Tibial nerve (tissue), 4 donors: ENCODE measurements at places on chromosomes 4 and X.
A peak's percentile ranks its signal among the peaks of the same experiment; 100 is the strongest.

DNA sequence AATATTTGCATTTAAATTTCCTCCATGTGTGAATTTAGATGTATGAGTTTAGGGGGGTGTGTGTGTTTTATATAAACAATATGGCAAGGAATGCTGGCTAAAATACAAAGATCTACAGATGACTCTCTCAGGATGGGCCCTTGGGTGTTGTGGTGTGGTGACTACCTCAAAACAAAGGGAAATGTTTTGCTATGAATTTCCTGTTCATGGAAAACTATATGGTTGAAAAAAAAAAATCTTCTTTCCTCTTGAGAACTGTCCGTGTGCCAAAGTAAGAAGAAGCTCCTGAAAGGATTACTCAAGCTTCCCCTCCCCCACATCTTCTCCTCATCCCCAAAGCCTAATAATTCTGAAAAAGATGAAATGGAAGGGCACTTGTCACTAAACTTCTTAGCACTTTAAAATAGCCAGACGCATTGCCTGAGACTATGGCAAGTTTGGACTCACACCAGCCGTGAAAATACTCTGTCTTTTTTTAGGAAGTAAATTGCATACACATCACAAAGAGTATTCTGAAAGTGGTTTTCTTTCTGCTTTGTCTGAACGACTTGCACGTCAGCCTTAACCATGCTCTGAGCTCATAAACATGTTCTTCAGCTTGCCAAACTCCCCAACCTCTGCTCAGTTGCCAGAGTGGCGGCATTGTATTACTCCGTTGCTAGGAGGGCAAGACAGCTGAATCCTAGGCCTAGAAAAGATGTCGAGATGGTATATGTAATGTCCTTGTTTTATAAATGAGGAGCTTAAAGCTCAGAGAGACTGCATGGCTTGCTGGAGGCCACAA, 250.4 kb upstream of the JADE1 start:
- no peak for DNase-seq

DNA sequence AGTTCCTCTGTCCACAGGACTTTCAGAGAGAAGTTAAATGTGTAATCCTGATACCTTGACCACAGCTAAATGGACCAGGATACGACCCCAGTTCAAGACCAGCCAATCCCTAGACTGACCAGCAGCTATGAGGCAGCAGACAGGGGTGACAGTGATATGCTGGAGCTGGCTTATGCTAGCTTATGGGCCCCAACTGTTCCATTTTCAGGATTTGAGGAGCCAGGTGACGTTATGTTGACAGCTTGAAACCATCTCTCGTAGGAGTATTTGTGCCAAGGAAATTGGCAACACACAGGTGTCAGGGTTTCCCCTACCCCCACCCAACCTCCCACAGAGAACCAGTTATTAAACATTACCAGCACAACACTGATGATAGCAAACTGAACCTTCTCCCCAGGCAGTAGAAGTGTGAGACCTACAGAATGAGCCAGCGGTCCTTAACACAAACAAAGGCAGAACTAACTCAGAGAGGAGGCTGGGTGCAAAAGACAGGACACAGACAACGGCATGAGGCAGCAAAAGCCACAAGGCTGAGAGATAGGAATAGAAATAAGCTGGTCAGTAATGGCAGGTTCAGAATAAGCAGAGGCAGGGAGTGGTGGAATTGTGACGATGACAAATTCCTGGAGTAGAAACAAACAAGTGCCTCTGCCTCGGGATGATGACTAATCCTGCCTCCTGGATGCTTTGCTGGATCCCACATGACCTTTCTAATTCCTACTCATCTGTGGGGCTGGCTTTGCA, 85.6 kb upstream of the CPEB2 start:
- DNase-seq, result no peak

GRCh38 chr4:61299316-61299715, 99.2 kb downstream of the ADGRL3 start:
- no peak for DNase-seq

- DNase-seq, result no peak
Measured at GRCh38 chrX:136291824-136292223, 8.9 kb upstream of the ADGRG4 start.

DNA sequence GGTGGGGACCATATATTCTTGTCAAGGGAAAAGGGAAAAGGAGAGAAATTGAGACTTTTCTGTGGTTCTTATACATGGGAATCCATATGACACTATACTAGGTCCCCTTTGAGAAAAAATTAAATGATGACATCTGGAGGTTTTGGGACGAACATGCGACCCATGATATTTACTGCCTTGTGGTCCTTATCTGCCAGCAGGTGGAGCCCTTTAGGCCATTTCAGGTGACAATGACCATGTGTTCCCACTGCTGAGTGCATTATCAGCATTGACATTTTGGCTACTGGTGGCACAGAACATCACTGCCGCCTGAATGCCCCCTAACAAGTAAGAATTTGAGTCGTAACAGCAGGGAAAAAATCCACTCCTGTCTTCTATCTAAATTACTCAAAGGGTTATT, 843.4 kb downstream of the FSTL5 start:
- DNase-seq, result no peak

- no peak for DNase-seq
Measured at GRCh38 chr4:182258441-182259000, 15.3 kb downstream of the TENM3 start.

GRCh38 chrX:71147496-71148277, 3.0 kb downstream of the NLGN3 start:
- no peak for DNase-seq

DNA sequence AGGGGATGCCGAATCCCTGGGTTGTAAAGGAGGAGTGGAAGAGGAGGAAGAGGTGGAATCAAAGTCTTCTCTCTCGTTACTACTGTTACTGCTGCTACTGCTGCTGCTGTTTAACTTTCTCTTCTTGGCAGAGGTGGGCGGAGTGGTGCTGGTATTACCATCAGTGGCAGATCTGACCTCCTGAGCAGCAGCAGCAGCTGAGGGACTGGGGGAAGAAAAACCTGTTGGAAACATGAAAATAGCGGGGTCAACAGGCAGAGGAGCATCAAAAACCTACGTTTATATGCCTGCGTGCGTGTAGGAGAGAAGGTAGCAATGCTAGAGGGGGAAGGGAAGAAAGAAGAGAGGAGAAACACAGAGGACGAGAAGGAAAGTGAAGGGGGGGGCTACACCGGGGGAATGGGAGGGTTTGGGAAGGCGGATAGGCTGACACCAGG, 339 bp downstream of the CUL4B start:
- peak; percentile 28 for DNase-seq

GRCh38 chrX:39527025-39527424, 570.7 kb downstream of the BCOR start:
- DNase-seq, result no peak

GRCh38 chrX:54492340-54492739, 3.7 kb downstream of the FGD1 start:
- DNase-seq, result no peak

- DNase-seq, result no peak
Measured at GRCh38 chrX:115504167-115504566, 56.8 kb upstream of the PLS3 start.

DNA sequence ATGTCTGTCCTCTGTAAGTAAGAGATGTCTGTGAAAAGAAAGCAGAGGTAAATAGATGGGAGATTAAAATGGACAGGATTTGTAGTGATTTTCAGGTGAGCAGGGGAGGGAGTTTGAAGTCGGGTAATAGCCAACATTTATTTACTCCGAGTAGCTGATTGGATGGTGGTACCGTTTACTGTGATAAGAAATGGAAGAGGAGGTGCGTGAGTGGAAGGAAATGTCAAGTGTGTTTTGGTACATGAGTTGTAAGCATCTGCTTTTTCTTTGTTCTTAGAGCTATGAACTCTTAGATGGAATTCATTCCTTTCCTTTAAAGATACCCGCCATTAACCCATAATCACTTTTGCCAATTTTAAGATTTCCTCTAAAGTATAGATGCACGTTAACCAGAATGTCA, 45.5 kb downstream of the SGMS2 start:
- no peak for DNase-seq

DNA sequence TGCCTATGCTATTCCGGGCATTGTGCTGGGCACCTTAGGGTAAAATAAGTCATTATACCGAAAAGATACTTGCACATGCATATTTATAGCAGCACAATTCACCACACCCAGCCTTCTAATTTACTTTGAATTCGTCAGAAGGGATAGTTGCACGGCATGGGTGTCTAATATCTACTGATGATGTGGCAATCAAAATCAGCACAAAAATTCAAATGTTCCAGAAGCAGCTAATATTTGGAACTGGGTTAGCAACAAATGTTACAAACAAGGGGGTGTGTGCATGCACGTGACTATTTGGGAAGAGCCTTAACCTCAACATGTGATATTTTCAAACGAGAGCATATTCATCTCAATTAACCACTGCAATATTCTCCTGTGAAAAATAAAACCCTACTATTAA, 79.7 kb upstream of the PRSS48 start:
- DNase-seq, result peak; percentile 73

DNA sequence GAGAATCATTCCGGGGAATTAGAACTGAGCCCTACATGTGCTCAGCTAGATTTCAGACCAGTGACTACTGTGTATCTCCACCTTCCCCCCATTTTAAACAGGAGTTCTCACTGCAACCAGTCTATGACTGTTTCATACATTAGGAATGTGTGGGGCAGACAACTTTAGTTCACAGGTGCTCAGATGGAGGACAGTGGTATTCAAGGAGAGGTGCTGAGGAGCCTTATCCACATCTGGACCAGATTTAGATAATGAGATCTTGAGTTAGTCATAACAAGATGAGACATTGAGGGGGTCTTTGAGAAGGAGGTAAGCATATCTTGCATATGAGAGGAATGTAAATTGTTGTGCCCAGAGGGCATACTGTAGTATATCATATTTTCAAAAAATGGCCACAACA, 32.8 kb upstream of the RELL1 start:
- DNase-seq, result no peak

- no peak for DNase-seq
Measured at GRCh38 chr4:146338512-146338911, 124.2 kb downstream of the REELD1 start.

DNA sequence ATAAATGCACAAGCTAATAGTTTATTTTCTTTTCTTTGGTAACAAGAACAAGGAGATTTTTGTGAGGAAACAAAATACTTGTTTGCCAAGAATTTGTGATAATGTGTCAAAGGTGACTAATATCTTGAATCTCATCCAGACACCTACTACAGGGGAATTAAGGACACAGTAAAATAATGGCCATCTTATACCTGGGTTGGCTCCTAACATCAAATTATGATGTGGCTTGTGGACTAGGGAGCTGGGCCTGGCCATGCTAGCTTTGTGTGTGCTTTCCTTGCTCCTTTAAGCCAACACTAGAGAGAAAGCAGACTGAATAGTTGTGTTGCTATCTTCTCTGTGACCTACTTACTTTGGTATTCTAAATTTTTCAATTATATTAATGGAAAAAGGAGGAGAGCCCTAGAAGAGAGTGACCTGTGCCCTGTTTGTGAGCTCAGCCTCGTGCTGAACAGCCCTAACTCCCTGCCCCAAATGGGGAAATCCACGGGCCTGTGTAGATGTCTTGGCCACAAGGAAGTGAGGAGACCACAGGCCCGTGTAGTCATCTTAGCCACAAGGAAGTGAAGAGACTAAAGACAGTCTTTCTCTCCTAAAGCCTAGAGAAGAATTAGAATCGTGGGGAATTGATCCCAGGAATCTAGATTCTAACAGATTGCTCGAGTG, 23.3 kb downstream of the ARHGAP24 start:
- no peak for DNase-seq

- DNase-seq, result no peak
Measured at GRCh38 chr4:62644372-62644771, 1444.2 kb downstream of the ADGRL3 start.

- no peak for DNase-seq
Measured at GRCh38 chrX:9730752-9731151, 34.9 kb downstream of the GPR143 start.

DNA sequence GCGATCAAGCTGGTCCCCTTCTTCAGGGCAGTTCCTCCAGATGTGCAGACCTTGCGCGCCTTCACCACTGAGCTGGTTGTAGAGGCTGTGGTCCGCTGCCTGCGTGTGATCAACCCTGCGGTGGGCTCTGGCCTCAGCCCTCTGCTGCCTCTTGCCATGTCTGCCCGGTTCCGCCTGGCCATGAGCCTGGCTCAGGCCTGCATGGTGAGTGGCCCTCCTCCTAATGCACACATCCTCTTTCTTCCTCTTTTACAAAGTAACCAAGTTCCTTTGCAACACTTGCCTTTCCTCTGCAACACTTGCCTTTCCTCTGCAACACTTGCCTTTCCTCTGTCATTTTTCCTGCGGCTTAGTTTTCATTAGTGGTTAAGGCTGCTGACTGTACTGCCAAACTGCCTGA, 1.8 kb downstream of the CCDC22 start:
- no peak for DNase-seq

- no peak for DNase-seq
Measured at GRCh38 chr4:91961504-91961903, 342.3 kb upstream of the GRID2 start.

GRCh38 chr4:106034220-106034619, 138.9 kb downstream of the NPNT start:
- no peak for DNase-seq

GRCh38 chrX:51931566-51932150, 38.2 kb downstream of the MAGED1 start:
- DNase-seq, result peak; percentile 16

DNA sequence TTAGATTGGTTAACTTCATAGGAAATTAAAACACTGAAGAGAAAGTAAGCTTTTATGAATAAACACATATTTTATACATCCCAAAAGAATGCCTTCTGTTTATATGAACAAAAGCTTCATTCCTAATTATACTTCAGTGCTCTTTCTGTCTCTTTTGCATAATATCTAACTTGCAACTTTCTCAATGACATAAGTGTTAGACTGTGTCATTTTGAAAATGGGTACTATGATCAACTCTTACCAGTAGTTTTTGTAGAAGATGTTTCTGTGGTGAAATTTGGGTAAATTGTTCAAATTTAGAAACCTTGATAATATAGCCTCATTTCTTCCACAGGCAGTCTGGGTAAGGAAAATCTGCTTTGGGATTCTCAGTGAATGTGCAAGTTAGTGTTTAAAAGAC, 991.4 kb downstream of the CCSER1 start:
- DNase-seq, result no peak

- no peak for DNase-seq
Measured at GRCh38 chr4:106116025-106116424, 200.0 kb downstream of the TBCK start.

DNA sequence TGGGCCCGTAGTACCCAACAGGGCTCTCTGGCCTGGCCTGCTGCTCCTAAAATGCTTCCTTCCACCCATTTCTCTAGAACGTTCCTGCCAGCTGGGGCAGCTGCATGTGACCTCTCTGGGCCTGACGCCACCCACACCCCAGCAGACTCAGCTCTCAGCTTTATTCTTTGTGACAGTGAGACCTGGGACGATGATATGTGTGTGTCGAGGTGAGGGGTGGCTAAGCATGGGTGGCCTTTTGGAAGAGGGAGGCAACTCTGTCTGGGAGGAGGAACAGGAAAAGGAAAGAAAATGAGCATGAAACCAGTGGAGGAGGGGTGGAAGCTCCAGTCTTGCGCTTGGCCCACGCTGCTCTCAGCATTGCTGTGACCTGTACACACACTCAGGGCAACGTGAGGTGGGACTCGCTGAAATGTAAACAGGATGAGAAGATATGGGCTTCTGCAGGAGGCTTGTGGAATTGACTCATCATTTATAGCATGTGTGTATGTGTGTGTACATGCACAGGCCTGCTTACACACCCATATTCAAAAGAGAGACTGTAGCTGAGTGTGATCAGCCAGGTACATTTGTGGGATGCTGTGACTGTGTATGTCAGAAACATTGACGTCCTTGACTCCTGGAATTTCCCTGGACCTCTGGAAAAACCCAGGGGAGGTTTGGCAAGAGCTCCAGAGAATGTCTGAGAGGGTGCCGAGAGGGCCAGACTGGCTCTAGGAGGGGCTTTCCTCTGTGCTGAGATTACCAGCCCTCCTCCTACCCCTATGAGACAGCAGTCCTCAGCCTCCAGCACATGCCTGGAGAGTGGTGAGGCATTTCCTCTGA, 137.9 kb downstream of the PJA1 start:
- DNase-seq, result no peak
